ENCODE measurements at places on chromosomes 2 and 18.
A peak's percentile ranks its signal among the peaks of the same experiment; 100 is the strongest.

GRCh38 chr2:12716282-12717190 is at the start of gene TRIB2:
Gene TRIB2, plus strand, starts transcription at chr2:12716936. Its CDS starts 1,372 bp downstream, at chr2:12718308.
- DNase-seq: peak; percentile 60

DNA sequence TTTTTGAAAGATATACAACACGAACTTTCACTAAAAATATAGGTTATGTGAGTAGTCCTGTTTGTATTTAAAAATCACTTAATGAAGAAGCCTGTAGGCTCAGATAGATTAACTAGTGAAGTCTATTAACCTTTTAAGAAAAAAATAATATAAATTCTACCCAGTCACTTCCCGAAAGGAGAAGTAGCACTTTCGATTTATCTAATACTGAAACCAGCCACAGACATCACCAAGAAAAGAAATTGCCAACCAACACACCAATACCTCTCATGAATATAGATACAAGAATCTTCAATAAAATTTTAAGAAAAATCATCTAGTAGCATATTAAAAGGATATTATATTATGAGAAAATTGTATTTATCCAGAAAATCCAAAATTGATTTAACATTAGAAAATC is 160.5 kb downstream of the GALNT13 start:
- DNase-seq: no peak

DNA sequence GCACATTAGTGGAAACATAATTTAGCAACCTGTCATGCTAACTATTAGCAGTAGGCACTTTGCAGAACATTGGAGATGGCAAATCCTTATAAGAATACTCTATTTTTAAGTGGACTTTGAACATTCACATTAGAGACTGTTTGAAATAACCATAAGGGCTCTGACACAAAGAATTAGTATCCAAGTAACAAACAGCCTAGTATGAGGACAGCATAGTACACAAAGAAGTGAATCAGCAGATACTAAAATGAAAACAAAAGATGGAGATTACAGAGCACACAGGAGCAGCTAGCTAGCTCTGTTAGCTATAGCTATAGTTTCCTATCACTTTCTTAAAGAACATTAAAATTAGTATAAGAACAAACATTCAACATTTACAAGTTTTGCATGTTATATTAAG is 256.3 kb upstream of the SPOPL start:
- no peak for DNase-seq

DNA sequence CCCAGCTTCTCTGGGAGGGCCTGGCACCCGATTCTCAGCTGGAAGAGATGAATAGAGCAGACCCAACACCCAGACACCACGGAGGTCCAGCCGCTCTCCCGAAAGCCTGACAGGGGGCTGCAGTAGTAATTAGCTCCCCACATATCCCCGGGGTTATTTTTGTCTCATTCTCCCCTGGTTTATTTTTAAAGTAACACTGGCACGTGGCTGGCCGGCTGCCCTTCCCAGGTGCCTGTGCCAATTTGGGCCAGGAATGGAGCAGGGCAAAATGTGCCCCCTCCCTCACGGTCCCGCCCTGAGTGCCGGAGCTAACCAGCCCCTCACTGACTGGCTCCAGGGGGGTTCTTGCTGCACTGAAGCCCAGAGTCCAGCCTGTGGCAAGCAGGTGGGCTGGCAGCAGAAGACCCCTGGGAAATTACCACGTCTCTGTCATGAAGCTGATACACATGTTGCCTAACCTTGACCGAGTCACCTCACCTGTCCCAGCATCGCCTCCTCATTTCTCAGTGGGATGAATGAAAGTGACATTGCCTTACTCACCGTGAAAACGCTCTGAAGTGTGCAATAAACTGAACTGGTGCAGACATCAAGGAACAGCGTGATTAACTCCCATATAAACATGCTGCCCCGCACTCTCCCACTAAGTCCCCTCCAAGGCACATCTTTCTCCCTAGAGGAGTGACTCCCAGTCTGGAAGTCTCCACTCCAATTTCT is 18.4 kb downstream of the KCNK3 start:
- DNase-seq: no peak

- DNase-seq: peak; percentile 57
These were observed 425.7 kb downstream of the SETBP1 start for GRCh38 chr18:45106331-45106774.

DNA sequence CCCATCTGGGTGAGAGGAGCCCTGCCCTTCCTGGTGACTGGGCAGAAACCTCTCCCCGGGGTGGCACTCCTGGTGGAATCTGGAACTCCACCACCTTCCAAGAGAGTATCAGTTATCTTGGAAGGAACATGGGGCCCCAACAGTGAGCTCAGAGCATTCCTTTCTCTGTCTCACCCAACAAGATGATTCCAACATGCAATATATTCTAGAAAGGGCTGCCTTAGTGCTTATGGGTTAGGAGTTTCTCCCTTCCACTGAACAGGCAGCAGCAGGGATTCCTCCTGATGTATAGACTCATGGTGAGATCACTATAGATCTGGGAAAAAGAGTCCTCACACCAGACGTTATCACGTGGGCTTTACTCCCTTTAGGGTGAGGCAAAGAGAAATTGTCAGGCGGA is 147.1 kb downstream of the COL4A4 start:
- DNase-seq: no peak

DNA sequence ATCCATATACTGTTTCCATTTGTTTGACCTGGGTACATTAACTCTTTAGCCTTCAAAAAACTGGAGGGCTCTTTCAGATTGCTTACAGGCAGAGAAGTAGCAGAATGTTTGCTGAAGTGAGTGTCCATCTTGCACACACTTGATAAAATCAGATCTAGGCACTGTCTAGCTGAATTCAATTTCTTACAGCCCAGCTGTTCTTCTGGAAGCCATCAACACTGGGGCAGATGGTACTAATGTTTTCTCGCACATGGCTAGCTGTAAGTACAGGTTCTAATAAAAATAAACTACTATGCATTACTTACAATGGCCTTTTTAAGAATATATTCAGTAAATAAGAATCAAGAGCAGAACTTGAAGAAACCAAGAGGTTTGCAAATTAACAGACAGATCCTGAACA is 175.9 kb downstream of the NBAS start:
- DNase-seq: no peak

DNA sequence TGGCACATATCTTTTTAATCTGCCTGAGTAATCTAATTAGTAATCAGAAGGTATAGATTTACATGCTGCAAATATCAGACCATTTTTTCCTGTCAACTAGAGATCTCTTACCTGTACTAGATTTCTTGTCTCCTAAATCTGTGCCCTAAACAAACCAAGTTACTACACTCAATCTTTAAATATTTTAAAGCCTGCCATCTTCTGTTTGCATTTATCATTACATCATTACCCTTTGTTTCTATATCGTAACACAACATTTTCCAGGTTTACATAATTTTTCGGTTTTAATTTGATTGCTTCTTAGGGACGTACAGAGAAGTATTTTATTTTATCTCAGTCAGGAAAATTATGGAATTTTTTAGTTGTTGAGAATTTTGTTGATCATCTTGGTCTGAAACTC is 25.7 kb downstream of the PSMA8 start:
- DNase-seq: peak; percentile 3

DNA sequence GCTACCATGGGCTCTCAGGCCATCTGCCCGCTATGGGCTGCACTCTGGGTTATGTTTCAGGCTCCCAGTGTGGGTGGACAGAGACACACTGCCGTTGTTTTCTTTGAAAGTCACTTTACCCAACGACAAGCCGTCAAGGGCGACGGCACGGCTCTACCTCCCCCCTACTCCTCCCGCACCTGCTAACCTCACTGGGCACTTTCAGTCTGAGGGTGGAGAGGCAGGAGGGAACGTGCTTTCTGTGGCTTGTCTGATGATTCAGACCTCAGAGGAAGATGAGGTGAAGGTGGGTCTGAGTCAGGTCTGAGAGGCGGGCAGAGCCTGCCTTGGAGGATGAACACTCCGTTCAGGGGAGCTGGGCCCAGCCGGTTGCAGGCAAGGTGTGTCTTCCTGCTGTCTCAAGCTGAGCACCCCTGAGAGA is 147.6 kb upstream of the HDAC4 start:
- no peak for DNase-seq

DNA sequence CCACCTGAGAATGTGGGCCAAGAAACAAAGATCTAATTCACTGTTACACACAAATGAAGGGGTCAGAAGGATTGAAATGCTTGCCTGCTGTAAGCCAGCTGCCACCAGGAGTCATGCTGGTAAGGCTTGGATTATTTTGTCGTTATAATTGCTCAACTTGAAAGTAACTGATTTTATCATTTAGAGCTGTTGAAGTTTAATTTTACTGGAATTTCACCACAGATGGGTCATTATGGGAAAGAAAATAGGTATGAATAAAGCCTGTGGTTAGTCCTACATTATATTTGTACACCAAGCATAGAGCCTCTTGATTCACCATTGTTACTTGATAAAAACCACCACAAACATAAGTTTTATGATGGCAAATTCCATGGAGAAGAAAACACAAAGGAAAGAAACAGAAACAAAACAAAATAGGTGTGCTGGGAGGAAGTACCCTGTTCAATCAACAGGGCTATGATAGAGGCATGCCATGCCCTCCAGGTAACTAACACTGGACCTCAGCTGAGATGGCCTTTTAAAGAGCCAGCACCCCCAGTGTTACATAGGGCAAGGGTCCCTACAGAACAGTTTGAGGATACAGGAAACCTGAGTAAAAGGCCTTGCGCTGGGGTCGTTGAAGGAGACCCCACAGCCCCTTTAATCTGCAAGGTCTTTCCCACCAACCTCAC is 3.0 kb downstream of the CLEC4F start:
- DNase-seq: no peak

DNA sequence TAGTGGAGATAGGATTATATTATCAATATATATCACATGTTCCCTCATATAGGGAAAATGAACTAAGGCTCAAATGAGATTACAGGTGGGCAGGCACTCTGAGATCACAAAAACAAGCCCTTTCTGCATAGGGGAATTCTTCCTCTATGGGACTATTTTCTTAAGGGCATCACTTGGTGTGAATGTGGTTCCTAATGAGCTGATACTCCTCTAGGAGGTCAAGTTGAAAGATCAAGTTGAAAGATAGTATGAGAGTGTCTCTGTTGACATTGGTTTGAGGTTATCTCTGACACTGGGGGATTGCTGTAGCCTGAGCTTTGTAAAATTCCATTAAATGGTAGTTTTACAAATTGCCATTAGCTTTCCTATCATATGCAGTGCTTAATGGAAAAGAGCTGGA is 270.4 kb downstream of the PRKCE start:
- DNase-seq: no peak

DNA sequence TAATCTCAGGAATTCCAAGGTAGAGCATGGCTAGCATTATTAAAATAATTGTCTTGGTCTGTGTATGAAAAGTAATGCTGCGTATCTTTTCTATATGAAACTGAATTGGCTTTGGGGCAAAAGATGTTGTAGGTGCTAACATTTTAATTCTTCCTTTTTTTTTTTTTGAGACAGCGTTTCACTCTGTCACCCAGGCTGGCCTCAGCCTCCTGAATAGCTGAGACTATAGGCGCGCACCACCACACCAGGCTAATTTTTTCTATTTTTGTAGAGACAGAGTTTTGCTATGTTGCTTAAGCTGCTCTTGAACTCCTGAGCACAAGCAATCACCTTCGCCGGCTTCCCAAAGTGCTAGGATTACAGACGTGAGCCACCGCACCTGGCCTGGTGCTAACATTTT is 172.6 kb upstream of the STON1 start:
- DNase-seq: no peak

- DNase-seq: peak; percentile 27
These were observed 11.8 kb downstream of the C2orf69 start for GRCh38 chr2:199922856-199923255.

DNA sequence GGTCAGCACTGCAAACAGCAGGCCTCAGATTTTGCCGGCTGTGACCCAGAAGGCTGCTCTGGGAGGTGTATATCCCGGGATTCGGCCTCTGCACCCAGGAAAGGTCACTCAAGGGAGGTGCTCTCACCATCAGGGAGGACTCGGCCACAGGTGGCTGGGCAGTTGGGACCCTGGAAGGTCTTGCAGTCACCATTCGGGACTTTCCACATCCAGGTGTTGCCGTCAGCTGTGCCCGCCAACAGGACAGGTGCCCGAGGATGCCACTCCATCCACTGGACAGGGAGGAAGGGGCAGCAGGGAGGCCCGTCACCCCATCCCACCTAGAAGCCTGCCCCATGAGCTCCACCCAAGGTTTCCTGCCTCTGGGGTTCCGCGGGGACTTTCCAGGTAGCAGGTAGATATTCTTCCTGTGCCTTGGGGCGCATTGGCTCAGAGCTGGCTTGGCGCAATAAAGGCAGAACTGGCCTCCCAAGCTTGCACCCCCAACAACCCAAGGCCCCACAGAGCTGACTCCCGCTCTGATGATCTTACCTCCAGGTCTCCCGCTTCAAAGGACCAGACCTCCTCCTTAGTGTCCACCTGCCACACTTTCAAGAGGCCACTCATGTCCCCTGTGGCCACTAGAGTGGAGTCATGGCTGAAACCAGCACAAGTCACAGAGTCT is 3.5 kb downstream of the AAMP start:
- no peak for DNase-seq

- no peak for DNase-seq
These were observed 170.2 kb downstream of the ATAD2B start for GRCh38 chr2:23756593-23757292.

- DNase-seq: no peak
These were observed 41.3 kb upstream of the LGALSL start for GRCh38 chr2:64412671-64413070.

Measured in inflammatory macrophage treated with lipopolysaccharide for 1 hour (primary cell).